ENCODE measurements at places on chromosomes 4 and X.
A peak's percentile ranks its signal among the peaks of the same experiment; 100 is the strongest.

GRCh38 chr4:37780444-37781130 is 45.9 kb upstream of the PGM2 start:
- DNase-seq: no peak

- DNase-seq: no peak
Measured at GRCh38 chr4:1330761-1331590, 16.0 kb upstream of the UVSSA start.

GRCh38 chr4:69838977-69839376 is 21.0 kb downstream of the SULT1E1 start:
- DNase-seq: no peak

DNA sequence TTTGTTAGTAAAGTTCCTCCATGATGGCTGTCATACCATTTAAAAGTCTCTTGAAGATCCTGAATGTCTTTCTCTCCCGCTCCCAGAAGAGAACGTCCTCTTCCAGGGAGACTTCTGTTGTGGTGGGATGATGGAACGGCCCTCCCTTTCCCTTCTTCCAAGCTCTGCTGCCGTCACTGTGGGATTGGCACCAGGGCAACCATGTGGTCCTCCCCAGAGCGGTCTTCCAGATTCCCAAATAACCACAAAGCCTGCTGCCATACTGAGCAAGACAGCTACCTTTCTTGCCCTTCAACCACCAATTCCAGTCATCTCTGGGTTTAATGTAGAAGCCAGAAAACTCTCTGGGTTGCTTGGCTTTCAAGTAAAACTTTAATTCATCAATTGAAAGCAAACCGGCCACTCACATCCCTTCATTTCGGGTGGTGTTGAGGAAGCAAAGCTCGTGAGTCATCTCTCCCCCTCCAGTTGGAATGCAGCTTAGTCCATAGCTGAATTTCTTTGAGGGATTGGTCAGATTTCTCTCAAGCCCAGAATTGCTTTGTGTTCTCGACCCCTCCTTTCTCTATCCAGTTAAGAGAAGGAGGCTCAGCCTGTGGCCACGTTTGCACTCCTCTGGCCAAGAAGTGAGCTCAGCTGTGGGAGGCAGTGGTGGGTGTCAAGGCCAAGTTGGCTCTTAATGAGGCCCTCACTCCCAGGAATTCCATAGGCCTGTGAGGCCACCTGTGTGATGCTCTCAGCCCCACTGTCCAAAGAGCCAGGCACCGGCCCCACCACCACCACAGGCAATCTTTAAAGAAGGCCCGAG is 36.9 kb downstream of the FHDC1 start:
- no peak for DNase-seq

- peak; percentile 80 for DNase-seq
Measured at GRCh38 chr4:158810487-158811215, 41.8 kb downstream of the FNIP2 start.

All from RWPE2 (cell line).